GM03348 (cell line): ENCODE measurements at places on chromosomes 6 and 20.

DNA sequence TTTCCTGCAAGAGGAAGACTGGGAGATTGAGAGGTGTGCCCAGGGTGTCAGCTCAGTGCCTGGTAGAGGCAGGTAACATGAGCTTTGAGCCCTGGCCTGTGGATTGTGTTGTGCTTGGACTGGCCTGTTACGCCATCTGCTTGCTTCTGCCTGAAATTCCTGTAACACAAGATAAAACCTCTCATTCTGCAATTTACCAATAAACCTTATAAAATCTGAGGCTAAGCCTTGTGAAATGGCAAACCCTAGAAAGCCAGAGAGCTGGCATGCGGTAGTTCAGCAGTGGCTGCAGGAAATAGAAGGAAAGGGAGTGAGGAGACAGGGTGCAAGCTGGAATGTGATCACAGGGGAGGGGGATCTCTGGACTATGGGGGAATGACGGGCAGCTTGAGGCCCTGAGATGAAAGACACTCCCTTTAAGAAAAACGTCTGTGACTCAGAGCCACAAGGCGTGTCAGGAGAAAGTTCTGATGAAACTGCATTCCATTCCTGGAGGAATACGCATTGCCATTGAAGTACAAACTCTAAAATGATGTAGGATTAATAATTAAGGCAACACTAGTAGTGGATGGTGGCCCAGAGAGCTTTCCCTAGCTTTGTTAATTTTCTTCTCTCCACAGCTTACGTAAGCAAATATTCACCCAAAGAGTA lies 26.3 kb upstream of the TFAP2A start:
- DNase-seq, result peak; percentile 90

DNA sequence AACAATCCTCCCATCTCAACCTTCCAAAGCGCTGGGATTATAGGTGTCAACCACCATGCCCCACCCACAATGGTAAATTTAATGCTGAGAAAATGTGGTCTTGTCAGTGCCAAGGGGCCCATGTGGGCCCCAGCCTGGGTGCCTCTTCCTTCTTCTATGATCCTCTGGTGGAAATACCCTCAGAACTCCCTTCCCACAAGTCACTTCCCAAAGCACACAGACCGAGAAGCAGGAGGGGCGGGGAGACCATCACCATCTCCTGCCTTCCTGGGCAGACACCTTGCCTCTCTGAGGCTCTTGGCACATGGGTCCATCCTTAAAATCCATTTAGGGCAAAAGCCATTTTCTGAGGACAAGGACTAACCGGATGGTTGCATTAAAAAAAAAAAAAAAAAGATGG lies 59.0 kb downstream of the NOL4L start:
- DNase-seq, result no peak

GRCh38 chr6:127690092-127690491 lies 113.1 kb downstream of the C6orf58 start:
- peak; percentile 44 for DNase-seq

DNA sequence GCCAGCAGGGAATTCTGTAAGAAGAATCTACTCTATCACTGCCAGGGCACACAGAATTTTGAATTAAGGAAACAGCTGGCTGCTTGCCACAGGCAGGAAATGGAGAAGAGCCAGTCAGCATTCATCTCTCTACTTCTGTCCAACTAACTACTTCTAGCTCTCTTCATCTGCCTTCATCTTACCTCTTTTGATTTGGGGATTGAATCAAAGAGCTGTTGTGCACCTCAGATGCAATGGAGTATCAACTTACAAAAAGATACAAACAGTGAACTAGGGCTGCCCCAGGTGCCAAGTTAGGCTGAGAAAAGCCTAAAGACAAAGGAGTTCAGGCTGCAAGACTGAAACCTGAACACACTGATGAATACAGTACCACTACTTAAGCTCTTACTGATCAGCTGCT lies 82.0 kb downstream of the PTPRK start:
- DNase-seq, result no peak

DNA sequence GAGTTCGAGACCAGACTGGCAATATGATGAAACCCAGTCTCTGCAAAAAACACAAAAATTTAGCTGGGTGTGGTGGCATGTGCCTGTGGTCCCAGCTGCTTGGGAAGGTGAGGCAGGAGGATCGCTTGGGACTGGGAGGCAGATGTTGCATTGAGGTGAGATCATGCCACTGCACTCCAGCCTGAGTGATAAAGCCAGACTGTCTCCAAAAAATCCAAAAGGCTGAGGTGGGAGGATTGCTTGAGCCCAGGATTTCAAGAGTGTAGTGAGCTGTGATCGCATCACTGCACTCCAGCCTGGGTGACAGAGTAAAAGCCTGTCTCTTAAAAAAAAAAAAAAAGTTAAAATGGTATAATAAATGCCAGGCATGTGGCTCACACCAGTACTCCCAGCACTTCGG lies 1.3 kb upstream of the PTCRA start:
- DNase-seq, result no peak

DNA sequence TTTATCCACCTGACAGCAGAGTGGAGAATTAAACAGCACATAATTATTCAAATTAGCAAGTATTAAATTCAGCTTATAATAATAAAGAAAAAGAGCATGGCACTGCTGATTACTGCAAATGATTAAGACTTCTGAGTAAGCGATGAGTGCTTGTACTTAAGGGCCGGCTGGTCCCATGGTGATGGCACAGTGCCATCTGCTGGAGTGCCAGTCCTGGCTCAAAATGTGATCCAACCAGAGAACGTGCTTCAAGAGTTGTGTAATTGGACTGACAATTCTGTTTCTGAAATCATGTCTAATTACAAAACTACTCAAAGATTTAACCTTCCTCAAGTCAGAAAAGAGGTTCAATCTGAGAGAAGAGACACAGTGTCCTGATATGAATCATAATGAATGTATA lies 181.6 kb upstream of the RGS17 start:
- DNase-seq, result no peak

- DNase-seq, result no peak
Observed at GRCh38 chr20:58075586-58076345, 152.7 kb downstream of the ANKRD60 start.

DNA sequence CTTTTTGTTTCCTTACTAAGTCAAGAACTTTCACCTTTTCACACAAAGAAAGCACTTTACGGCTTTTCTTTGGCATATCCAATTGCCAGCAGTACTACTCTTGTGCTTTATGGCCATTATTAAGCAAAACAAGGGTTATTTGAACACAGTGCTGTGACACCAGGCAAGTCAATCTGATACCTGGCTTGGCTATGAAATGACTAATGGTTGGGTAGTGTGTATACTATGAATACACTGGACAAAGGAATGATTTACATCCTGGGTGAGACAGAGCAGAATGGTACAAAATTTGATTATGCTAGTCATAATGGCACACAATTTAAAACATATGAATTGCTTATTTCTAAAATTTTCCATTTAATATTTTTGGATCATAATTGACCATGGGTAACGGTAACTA lies 22.1 kb upstream of the ADGRF1 start:
- DNase-seq, result no peak

- no peak for DNase-seq
Observed at GRCh38 chr6:89711801-89712200, 73.3 kb upstream of the LYRM2 start.

DNA sequence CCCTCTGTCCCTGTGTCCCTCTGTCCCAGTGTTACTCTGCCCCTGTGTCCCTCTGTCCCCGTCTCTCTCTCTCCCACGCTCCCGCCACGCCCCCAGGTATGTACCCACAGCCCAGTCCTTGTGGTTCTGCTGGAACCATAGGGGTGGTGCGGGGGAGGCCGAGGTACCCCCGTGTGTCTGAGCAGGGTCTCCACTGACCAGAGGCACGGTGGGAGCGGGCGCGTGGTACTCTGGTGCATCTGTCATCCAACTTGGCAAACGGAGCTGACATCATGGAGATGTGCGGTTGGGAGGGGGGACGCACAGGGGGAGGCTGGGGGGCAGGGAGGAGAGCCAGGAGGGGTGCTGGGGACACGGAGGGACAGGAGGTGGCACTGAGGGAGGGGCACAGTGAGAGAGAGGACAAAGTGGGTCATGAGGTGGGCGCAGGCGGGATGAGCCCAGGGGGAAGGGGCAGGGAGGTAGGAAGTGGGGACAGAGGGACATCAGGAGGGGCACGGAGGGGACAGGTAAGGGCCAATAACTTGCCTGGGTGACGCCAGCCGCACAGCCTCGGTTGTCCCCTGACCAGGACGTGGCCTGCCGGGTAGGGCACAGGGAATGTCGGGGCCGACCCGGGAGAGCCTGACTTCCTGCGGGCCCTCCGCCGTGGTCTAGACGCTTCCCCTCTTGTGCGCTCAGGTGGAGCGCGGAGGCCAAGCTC lies 163.6 kb upstream of the PDE10A start:
- DNase-seq, result no peak

GRCh38 chr20:44560229-44560628 lies 22.1 kb upstream of the PKIG start:
- no peak for DNase-seq

DNA sequence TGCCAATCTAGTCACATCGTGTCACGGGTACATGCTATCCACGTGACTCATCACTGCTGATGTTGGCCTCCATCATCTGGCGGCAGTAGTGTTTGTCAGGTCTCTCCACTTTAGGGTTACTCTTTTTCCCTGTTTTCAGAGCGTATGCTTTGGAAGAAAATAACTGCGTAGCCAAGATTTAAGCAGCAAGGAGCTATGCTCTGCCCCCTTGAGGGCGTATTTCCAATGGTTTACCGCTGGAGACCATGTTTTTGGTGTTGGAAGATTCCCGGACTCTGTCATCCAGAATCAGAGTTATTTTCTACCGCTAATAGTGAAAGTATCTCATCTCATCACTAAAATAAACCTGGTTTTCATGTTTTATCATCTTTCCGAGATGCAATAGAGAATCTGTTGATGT lies 306.5 kb downstream of the C6orf118 start:
- no peak for DNase-seq

GRCh38 chr20:39210341-39211036 lies 248.3 kb downstream of the DHX35 start:
- no peak for DNase-seq

DNA sequence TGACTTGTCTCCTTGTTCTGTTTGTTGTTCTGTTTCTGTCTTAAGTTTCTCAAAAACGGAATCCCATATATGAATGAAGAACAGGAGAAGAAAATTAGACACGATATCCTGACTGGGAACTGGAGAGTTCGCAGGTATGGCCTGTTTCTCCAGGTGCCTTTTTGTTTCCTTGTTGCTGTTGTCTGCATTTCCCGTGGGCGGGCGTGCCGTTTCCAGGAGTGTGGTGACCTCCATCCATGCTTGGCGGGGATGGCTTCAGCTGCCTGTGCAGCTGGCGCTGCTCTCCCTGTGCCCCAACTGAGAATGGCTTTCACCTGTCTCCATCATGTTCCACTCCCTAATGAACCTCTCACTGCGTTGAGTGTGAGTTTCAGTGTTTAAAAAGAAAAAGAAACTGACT lies 4.4 kb downstream of the PNLDC1 start:
- DNase-seq, result no peak

DNA sequence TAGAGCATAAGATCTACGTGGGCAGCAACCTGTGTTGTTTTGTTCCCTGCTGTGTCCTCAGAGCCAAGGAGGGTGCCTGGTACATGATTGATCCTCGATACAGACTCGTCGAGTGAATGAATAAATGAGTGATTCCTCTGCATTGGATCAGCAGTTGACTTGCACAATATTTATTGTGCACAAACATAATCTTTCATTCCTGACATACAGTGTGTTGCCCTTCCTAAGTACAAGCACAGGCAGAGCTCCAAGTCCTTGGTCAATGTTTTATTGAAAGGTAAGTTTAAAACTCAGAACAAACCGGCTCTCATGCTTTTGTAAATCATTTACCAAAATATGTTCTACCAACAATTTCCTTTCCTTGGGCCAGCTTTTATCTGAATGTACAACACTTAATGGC lies 57.4 kb downstream of the STMND1 start:
- DNase-seq, result no peak

DNA sequence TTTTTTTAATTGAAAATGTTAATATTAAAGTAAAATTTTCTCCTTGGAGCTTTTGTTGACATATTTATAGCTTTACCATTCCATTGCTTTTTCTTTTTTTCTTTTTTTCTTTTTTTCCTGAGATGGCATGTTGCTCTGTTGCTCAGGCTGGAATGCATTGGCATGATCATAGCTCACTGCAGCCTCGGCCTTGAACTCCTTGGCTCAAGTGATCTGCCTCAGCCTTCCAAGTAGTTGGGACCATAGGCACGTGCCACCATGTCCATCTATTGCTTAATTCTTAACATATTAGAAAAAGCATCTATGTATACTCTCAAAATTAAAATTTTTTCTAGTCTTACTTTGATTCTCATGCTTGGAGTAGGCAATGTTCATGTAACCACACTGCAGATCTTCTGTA lies 43.0 kb downstream of the RALGAPB start:
- no peak for DNase-seq

DNA sequence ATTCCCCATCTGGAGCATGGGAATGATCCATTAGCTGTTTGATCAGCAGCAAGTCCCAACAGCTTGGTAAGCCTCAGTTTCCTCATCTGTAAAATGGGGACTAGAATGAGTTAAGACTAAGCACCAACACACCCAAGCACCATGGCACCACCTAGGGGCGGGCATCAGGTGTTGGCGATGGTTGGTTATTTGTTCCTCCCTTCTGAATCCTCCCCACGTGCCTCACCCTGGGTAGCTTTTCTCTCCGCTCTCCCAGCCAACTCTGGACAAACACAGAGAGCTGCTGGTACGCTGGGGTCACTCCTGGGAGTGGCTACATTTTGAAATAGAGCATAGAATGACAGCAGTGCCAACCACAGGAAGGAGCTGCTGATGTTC lies 13.3 kb upstream of the ITPR3 start:
- no peak for DNase-seq

- DNase-seq, result no peak
Observed at GRCh38 chr6:3052481-3053230, 15.6 kb upstream of the RIPK1 start.

DNA sequence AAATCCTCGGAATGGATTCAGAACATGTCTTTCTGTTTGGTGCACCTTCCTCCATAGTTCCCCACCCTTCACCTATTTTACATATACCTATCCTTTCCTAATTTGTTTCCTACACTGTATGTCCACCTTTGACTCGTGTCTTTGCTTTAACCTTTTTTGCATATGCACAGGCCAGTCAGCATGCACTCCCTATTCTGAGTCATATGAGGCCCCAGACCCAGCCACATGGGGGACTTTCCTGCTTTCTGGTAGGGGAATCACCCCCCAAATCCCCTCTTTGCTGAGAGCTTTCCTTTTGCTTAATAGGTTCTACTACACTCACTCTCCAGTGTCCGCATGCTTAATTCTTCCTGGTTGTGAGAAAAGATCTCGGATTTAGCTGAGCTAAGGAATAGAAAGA lies 393.8 kb upstream of the IMPG1 start:
- no peak for DNase-seq

DNA sequence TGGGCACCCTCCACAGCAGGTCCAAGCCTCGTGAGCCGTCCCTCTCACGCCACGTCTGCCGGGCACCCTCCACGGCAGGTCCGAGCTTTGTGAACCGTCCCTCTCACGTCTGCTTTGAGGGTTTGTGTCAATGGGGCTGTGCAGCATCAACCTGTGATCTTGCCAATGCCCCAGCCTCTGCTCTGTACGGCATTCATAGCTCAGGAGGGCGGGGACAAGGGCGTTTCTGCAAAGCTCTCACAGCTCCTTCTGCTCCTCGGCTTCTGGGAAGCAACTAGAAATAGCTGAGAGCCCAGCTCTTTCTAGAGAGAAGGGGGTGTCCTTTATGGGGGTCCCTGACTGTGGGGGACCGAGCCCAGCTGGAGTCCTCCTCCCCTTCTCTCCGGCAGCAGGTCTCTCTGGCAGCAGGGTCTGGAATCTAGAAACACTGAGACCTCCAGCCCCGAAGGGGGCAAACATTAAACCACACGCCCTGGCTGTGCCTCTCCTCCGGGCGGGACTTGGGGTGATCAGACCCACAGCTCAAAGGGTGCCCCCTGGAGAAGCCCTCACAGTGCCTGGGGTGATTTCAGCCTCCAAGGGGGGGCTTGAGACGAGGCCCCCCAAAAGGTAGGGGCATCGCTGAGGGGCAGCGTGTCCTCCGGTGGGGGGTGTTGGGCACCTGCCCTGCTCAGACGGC lies 41.2 kb upstream of the CHRNA4 start:
- DNase-seq, result no peak
